Fibroblast of villous mesenchyme (primary cell): ENCODE measurements at places on chromosomes 3 and 15. TPM values are rescaled to one million over a fixed set of nuclear protein-coding genes. Genes with fewer than 3 reads are reported as not detected.

DNA sequence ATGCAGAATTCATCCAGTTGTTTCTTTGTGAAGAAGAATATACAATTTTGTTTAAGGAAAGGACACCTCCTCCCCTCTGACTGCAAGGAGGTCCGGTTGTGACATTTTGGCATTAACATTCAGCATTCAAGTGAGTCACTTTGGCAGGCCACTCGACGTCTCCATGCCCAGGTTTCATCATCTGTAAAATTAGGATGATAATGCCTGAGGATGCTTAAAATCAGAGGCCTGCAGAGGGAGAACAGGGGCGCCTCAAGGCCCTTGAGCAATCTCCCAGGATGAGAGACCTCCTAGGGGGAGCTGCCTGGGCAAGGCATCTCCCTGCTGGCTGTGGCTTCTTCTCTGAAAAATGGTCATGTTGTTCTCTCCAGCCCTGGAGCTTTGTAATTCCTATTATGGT is 236.0 kb downstream of the CACNA2D3 start:
- DNase-seq, result no peak

GRCh38 chr3:33439546-33440327 is 468 bp downstream of the UBP1 start:
- peak; percentile 43 for DNase-seq

GRCh38 chr3:188701485-188701969 is 470.2 kb upstream of the TPRG1 start:
- DNase-seq, result no peak

DNA sequence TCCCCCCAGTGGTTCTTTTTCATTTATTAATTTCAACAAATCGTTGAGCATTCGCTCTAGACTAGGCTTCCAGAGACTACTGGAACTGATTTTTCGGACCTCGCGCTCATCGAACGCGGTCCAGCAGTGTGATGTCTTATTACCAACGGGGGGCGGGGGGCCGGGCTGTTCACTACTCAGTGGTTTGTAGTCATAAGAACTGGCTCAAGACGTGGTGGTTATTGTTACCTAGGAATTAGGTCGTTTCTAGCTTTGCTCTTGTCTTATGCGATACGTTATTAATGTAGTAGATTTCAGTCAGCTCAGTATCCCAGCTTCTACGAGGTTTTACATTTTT is 858 bp downstream of the RBM5 start:
- DNase-seq, result peak; percentile 38

- DNase-seq, result no peak
These were observed 1.1 kb downstream of the MCF2L2 start for GRCh38 chr3:183427196-183427875.

GRCh38 chr3:186985661-186986364 is 55.5 kb downstream of the ST6GAL1 start:
- DNase-seq, result no peak

GRCh38 chr15:97903971-97904572 is 56.4 kb upstream of the ARRDC4 start:
- peak; percentile 68 for DNase-seq

DNA sequence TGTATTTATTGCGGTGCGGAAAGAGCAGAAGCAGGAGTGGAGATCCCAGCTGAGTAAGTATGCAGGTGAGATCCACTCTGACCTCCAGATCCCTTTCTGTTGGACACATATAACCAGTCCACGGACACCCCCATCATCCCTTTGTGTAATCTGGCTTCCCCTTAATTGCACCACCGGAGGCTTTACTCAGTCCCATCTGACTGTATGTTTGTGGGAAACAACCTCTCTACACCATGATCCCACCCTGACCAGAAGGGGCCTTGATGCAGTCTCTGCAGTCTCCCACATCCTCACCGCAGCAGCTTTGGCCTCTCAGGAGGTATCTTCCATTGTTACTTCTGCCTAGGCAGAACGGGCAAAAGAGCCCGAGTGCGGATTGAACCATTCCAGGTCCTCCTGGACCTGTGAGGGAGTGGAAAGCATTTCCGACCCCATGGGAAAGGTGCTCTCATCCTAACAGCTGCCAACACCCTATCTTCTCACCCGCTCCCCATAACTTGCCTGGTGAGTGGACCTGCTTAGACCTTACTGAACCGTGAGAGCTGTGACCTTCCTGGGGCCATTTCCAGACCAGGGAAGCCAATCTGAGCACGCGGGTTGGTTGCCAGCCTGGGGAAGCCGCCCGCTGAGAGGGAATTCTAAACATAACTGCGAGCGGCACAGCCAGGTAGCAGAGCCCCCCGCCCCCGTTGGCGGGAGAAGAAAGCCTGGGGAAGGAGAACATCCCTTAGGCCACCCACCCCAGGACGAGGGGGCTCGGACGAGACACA is 1.1 kb downstream of the SLCO2A1 start:
- DNase-seq, result no peak

DNA sequence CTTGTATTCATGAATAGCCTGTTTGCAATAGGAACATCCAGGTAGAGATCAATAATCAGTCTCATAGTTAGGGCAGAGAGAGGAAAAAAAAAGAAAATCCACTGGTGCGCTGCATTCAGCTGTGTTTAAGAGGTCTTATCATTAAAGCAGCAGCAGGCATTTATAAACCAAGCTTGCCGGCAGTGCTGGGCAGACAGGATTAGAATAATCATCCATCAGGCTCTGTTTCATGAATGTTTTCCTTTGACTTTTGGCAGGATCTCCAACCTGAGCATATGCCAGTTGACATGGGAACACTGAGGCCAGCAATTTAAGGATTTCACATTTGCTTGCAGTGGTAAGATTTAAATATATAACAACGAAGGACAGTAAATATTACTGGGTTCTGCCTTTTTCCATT is 305.2 kb upstream of the SEMA6D start:
- DNase-seq, result peak; percentile 48

GRCh38 chr15:70669966-70670658 is 93.2 kb downstream of the UACA start:
- peak; percentile 50 for DNase-seq

DNA sequence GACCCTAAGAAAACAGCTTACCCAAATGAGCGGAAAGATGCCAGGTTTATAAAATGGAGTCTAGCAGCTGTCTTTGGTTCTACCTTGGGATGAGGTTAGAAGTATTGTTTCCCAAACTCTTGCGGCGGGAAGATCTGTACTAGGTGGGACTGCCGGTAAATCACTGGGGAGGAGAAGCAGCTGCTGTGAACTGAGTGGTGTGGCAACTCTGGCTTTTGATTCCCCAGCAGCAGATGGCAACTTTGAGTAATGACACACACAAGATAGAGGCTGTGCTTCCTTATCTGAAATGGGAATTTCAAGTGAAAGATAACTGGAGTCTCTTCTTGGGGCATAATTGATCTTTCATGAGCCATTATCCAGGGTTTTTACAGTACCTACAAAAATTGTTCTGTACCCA is 184.9 kb downstream of the ATG7 start:
- DNase-seq, result peak; percentile 69

DNA sequence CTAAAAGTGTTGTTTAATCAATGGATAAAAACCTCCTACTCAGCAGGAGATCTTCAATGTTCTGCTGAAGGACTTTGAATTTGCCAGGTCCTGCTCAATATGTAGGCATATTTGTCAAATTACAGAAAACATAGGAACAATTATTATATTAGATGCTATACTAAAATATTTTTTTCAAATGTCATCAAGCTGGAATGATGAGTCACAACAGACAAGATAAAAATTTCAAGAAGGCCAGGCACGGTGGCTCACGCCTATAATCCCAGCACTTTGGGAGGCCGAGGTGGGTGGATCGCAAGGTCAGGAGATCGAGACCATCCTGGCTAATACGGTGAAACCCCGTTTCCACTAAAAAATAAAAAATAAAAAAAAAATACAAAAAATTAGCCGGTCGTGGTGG is 68.0 kb downstream of the AQP9 start:
- DNase-seq, result no peak

- DNase-seq, result peak; percentile 68
These were observed 7.1 kb downstream of the CPN2 start for GRCh38 chr3:194344012-194344411.

- peak; percentile 97 for DNase-seq
These were observed 894 bp upstream of the CCNL1 start for GRCh38 chr3:157160658-157161424.

NMNAT3 gene
- total RNA-seq, result 0.64 and 0.86 TPM in 2 replicates

ACTC1 gene
- total RNA-seq, result under 0.01 and 0.64 TPM in 2 replicates

SLC12A1 gene
- not detected in 2 replicates for total RNA-seq

LRTM1 gene
- total RNA-seq, result not detected in 2 replicates

CAMK2N2 gene
- total RNA-seq, result under 0.01 TPM in 1 of 2 replicates, not detected in the other

INKA1 gene
- 4.7 and 11.0 TPM in 2 replicates for total RNA-seq

ATP10A gene
- total RNA-seq, result 1.3 and 4.2 TPM in 2 replicates

MINAR1 gene
- total RNA-seq, result 1.3 and 2.3 TPM in 2 replicates

PTX3 gene
- total RNA-seq, result 22.5 and 47.0 TPM in 2 replicates

ABI3BP gene
- 4.2 and 7.8 TPM in 2 replicates for total RNA-seq

TMEM62 gene
- 16.8 and 18.4 TPM in 2 replicates for total RNA-seq

TRH gene
- total RNA-seq, result not detected in 2 replicates
